ENCODE measurements at places on chromosomes 3 and 15.

- H3K4me3 ChIP-seq, result no peak overlapping the region
- DNase-seq, result no peak
- H3K27me3 ChIP-seq, result no peaks in the 10 kb centered on the region
- H3K4me1 ChIP-seq, result no peaks in the 10 kb centered on the region
- H3K36me3 ChIP-seq, result peaks cover 6% of the 10 kb centered on the region
- H3K27ac ChIP-seq, result no peak overlapping the region
Observed at GRCh38 chr3:81734742-81735141, 26.7 kb downstream of the GBE1 start.

- H3K4me3 ChIP-seq, result no peak overlapping the region
- H3K27me3 ChIP-seq, result no peaks in the 10 kb centered on the region
- peaks cover 14% of the 10 kb centered on the region for H3K4me1 ChIP-seq
- DNase-seq, result peak; percentile 19
- peak overlapping the region; percentile 4 for H3K27ac ChIP-seq
Observed at GRCh38 chr3:42118762-42119361, 27.7 kb downstream of the TRAK1 start.

GRCh38 chr3:160447544-160447943 lies 2.0 kb downstream of the TRIM59 start:
- H3K4me3 ChIP-seq, result no peak overlapping the region
- no peak for DNase-seq

- DNase-seq, result no peak
- no peak overlapping the region for H3K4me3 ChIP-seq
- H3K4me1 ChIP-seq, result no peaks in the 10 kb centered on the region
- H3K36me3 ChIP-seq, result no peaks in the 10 kb centered on the region
Observed at GRCh38 chr3:77141423-77141822, 101.5 kb downstream of the ROBO2 start.

DNA sequence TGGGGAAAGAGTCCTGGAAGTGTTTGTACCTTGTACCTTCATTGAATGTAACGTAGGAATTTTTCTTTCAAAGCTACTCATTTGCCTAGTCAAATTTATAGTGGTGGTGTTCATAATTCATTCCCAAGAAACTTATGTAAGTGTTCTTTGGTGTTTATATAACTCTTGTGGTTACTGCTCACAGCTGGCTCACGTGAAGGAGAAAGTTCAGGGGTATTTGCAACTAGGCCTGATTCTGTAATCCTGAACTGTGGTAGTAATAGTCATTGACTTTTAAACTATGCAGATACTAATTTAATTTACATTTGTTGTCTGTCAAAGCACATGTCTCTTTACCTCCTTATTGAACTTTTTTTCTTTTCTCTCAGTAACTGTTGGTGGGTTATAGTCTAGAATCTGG lies 50.5 kb upstream of the TEX264 start:
- H3K4me3 ChIP-seq, result no peak overlapping the region
- DNase-seq, result no peak
- peaks cover 16% of the 10 kb centered on the region for H3K4me1 ChIP-seq
- H3K36me3 ChIP-seq, result peaks cover 12% of the 10 kb centered on the region
- no peaks in the 10 kb centered on the region for H3K27me3 ChIP-seq

DNA sequence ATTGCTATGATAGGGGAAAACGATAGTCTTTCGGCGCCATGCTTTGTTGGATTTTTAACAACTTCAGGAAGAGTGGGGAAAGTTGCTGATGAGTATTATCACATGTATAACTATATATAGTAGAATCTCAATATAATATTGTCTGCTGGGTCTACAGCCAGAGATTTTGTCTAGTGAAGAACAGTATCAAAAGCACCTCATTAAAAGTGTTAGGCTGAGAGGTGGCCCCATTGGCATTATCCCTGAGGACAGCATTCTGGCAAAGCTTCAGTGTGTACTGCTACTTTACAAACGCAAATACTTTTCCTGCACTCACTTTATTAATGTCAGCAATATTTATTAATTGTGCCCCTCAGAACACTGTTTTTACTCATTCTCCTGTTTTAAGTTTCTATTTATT lies 11.8 kb downstream of the QTRT2 start:
- H3K4me1 ChIP-seq, result peaks cover 8% of the 10 kb centered on the region
- no peaks in the 10 kb centered on the region for H3K27me3 ChIP-seq
- peaks cover 6% of the 10 kb centered on the region for H3K36me3 ChIP-seq
- H3K4me3 ChIP-seq, result no peak overlapping the region
- H3K27ac ChIP-seq, result no peak overlapping the region
- no peak for DNase-seq

GRCh38 chr3:32583708-32584107 lies 13.1 kb upstream of the DYNC1LI1 start:
- H3K27me3 ChIP-seq, result no peaks in the 10 kb centered on the region
- DNase-seq, result no peak
- H3K27ac ChIP-seq, result no peak overlapping the region
- H3K36me3 ChIP-seq, result no peaks in the 10 kb centered on the region
- H3K4me3 ChIP-seq, result no peak overlapping the region

GRCh38 chr3:190911382-190911781 lies 48.9 kb upstream of the GMNC start:
- no peak overlapping the region for H3K27ac ChIP-seq
- no peaks in the 10 kb centered on the region for H3K36me3 ChIP-seq
- no peaks in the 10 kb centered on the region for H3K27me3 ChIP-seq
- no peak overlapping the region for H3K4me3 ChIP-seq
- H3K4me1 ChIP-seq, result no peaks in the 10 kb centered on the region
- no peak for DNase-seq

DNA sequence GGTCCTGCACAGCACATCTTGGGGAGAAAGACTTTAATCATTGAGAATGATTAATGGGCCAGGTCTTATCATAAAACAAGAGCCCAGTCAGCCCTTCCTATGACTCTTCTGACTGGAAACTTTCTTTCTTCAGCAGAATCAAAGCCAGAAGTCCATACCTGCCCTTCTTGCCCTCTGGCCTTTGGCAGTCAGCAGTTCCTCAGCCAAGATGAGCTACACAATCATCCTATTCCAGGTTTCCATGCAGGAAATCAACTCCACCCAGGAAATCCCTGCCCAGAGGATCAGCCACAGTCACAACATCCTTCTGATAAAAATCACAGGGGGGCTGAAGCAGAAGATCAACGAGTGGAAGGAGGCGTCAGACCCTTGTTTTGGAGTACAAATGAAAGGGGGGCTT lies 26.9 kb downstream of the ZNF589 start:
- H3K4me1 ChIP-seq, result peaks cover 17% of the 10 kb centered on the region
- peak overlapping the region; percentile 92 for H3K27ac ChIP-seq
- H3K36me3 ChIP-seq, result peaks cover 5% of the 10 kb centered on the region
- no peak for DNase-seq

GRCh38 chr3:131901686-131902085 lies 133.1 kb downstream of the CPNE4 start:
- no peak overlapping the region for H3K27ac ChIP-seq
- DNase-seq, result no peak
- no peaks in the 10 kb centered on the region for H3K4me1 ChIP-seq
- no peaks in the 10 kb centered on the region for H3K27me3 ChIP-seq

GRCh38 chr15:79981831-79982455 lies 10.9 kb upstream of the BCL2A1 start:
- no peaks in the 10 kb centered on the region for H3K4me1 ChIP-seq
- H3K27ac ChIP-seq, result no peak overlapping the region
- no peak overlapping the region for H3K4me3 ChIP-seq
- no peak for DNase-seq
- no peaks in the 10 kb centered on the region for H3K27me3 ChIP-seq
- H3K36me3 ChIP-seq, result no peaks in the 10 kb centered on the region

DNA sequence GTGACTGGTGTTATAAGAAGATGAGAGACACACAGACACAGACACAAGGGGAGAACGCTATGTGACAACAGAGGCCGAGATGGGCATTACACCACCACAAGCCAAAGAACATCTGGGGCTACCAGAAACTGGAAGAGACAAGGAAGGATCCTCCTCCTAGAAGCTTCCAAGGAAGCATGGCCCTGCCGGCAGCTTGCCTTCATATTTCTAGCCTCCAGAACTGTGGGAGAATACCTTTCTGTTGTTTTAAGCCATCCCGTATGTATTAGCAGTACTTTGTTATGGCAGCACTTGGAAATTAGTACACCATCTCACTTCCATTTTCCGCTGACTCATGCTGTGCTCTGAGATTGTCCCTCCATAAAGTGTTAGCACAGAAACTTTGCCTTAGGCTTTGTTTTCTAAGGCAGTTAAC lies 38.7 kb upstream of the CA12 start:
- H3K27ac ChIP-seq, result no peak overlapping the region
- no peaks in the 10 kb centered on the region for H3K36me3 ChIP-seq
- no peak for DNase-seq
- no peaks in the 10 kb centered on the region for H3K27me3 ChIP-seq
- H3K4me1 ChIP-seq, result peaks cover 2% of the 10 kb centered on the region

DNA sequence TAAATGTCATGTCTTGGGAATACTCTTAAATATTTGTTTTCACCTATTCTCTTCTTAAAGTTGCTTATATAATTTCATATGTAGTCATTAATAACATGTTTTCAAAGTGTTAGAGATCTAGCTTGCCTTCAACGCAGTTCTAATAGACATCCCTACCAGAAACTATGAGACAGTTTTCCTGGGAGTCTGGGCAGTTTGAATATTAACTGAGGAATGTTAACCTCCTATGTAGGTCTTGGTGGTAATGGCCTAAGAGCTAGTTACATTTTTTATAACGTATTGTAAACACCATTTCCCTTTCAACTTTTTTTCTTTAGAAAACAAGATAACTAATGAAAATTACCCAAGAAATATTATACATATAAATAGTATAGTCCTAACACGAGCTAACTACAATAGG lies 328.2 kb downstream of the TIGIT start:
- no peaks in the 10 kb centered on the region for H3K4me1 ChIP-seq
- H3K4me3 ChIP-seq, result no peak overlapping the region
- no peak for DNase-seq
- H3K36me3 ChIP-seq, result no peaks in the 10 kb centered on the region
- H3K27ac ChIP-seq, result no peak overlapping the region
- no peaks in the 10 kb centered on the region for H3K27me3 ChIP-seq

DNA sequence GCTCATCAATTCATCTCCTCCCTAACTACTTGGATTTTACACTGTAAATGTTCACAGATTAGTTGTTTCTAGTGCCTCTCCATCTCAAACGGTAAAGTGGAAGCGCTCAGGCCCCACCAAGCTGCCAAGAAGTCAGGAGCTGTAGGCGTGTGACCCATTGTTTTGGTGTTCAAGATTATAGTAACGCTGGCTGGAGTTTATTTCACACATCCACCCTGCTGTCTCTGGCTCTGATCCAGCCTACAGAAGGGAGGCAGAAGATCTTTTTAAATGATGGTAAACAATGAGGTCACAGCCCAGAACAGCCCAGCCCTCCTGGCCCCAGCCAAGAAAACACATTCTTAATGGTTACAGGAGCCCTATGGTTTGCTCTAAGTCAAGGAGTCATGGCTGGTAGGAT lies 25.7 kb upstream of the GALNT15 start:
- no peaks in the 10 kb centered on the region for H3K4me1 ChIP-seq
- DNase-seq, result no peak
- H3K36me3 ChIP-seq, result no peaks in the 10 kb centered on the region
- H3K4me3 ChIP-seq, result no peak overlapping the region

DNA sequence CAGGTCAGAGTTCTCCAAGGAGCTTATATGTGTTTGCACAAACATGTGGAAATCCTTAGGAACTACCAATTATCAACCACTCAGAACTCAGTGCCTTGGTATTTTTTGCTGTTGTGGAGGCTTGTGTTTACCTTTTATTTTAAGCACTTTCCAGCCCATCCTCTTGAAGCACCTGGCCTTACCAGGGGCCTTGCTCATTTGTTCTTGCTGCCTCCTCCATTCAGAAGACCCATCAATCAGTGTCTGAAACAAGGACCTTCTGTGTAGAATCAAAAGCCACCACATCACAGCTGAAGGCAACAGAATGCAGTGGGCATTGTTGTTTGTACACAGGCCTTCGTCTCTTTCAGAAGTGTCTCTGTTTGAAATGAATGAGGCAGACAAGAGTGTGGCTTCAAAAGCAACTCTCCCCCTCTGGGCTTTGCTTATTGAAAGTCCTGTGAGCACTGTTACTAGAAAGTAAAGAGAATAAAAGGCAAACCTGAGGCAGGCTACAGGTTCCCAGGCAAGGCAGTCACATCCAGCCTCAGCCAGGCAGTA lies 24.5 kb upstream of the LIPC start:
- DNase-seq, result no peak
- no peak overlapping the region for H3K4me3 ChIP-seq
- H3K27me3 ChIP-seq, result no peaks in the 10 kb centered on the region
- peaks cover 8% of the 10 kb centered on the region for H3K4me1 ChIP-seq
- H3K27ac ChIP-seq, result peak overlapping the region; percentile 29

- no peaks in the 10 kb centered on the region for H3K36me3 ChIP-seq
- peaks cover 2% of the 10 kb centered on the region for H3K4me1 ChIP-seq
- no peak overlapping the region for H3K4me3 ChIP-seq
- H3K27ac ChIP-seq, result no peak overlapping the region
- H3K27me3 ChIP-seq, result no peaks in the 10 kb centered on the region
Observed at GRCh38 chr3:194298331-194299227, 52.5 kb downstream of the CPN2 start.

GRCh38 chr15:71082803-71083202 lies 32.5 kb upstream of the THSD4 start:
- H3K4me1 ChIP-seq, result no peaks in the 10 kb centered on the region
- H3K27ac ChIP-seq, result no peak overlapping the region
- peaks cover 21% of the 10 kb centered on the region for H3K27me3 ChIP-seq

GRCh38 chr15:99100245-99101173 lies 4.4 kb upstream of the SYNM start:
- DNase-seq, result no peak
- H3K36me3 ChIP-seq, result no peaks in the 10 kb centered on the region
- H3K4me3 ChIP-seq, result no peak overlapping the region
- peaks cover 24% of the 10 kb centered on the region for H3K27me3 ChIP-seq

- H3K27me3 ChIP-seq, result no peaks in the 10 kb centered on the region
- no peak for DNase-seq
- H3K36me3 ChIP-seq, result peaks cover 47% of the 10 kb centered on the region
- no peak overlapping the region for H3K4me3 ChIP-seq
- no peak overlapping the region for H3K27ac ChIP-seq
Observed at GRCh38 chr3:105715372-105715771, 153.4 kb downstream of the CBLB start.

- H3K36me3 ChIP-seq, result no peaks in the 10 kb centered on the region
- no peak overlapping the region for H3K4me3 ChIP-seq
- peaks cover 10% of the 10 kb centered on the region for H3K27me3 ChIP-seq
- H3K27ac ChIP-seq, result no peak overlapping the region
Observed at GRCh38 chr15:81926981-81927380, 118.8 kb downstream of the MEX3B start.

DNA sequence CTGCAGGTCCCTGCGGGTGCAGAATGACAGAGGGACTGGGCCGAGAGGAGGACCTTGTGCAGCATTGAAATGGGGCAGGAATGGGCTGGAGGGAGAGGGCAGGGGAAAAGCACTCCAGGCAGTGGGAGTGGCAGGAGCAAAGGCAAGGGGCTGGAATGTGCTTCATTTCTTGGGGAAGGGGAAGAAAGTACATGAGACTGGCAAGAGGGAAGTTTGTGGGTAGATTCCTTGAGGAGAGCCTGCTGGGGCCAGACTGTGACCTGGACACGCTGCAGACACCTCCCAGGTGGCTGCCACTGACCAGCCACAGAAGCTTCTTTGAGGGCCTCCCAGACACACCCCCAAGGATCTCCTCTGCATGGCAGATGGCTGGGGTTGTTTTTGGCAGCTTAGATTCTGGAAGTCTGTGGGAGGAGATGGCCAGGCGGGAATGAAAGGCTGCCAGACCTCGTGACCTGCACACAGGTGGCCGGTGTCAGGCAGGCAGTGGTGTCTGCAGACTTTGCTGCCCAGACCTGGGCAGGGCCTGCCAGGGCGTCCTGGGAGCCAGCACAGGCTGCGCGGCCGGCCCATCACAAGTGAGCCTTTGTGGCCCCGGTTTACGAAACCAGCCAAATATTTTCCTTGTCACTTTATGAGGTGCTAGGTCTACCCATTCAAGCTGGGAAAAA lies 53.1 kb downstream of the SPSB4 start:
- H3K27ac ChIP-seq, result no peak overlapping the region
- H3K36me3 ChIP-seq, result no peaks in the 10 kb centered on the region
- H3K4me3 ChIP-seq, result no peak overlapping the region
- H3K4me1 ChIP-seq, result no peaks in the 10 kb centered on the region

Measured in naive thymus-derived CD8-positive, alpha-beta T cell (primary cell).